Type B pancreatic cell (in vitro differentiated cells): ENCODE measurements at places on chromosomes 12 and 14. TPM values are rescaled to one million over a fixed set of nuclear protein-coding genes. Genes with fewer than 3 reads are reported as not detected.

Gene CPSF2
- total RNA-seq: 67.8 and 81.2 TPM in 2 replicates

Gene DNAL1
- total RNA-seq: 7.1 and 20.3 TPM in 2 replicates

Gene RPGRIP1
- 0.19 and 0.63 TPM in 2 replicates for total RNA-seq

DNA sequence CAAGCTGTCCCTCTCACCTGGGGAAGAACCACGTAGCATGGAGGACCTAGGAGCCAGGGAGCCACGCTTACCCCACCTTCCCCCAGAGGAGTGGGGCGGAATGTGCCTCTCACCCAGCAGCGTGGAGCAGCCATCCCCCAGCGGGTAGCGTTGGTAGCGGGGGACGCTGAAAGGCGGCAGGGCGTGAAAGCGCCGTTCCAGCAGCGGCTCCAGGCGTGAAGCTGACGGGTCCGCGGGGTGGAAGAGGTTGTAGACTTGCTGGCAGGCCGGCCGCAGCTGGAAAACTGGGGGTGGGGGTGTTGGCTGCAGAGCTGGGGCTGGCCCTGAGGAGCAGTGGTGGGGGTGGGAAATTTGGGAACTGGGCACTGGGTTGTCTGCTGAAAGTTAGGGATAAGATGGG is 11.9 kb downstream of the ARL6IP4 start:
- no peak overlapping the region for H3K27ac ChIP-seq
- H3K4me3 ChIP-seq: no peak overlapping the region
- H3K4me1 ChIP-seq: no peaks in the 10 kb centered on the region
- no peaks in the 10 kb centered on the region for H3K27me3 ChIP-seq
- DNase-seq: no peak

Gene RNASE7
- 0.55 TPM in 1 of 2 replicates, not detected in the other for total RNA-seq

DNA sequence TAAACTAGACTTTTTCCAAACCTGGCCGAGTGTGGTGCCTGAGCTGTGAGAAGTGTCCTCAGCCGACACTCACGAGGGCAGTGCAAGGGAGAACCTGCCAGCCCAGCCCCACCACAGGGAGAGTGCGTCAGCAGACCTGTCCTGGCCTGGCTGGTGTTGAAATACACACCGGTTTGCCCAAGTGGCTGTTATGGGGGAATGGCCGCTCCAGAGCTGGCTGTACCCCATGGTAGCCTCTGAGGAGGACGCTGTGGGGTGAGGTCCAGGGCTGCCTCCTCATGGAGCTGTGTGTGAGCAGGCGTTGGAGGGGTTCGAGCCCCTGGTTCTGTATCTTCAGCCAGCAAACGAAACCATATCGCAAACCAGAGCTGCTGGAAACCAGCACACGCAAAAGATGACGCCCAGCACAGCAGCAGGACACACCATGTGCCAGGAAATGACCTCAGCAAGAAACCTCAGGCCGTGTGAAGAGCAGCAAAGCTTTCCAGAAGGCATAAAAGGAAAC is 9.4 kb downstream of the ANKRD9 start:
- no peak for DNase-seq
- no peaks in the 10 kb centered on the region for H3K36me3 ChIP-seq
- H3K27me3 ChIP-seq: no peaks in the 10 kb centered on the region
- H3K4me1 ChIP-seq: no peaks in the 10 kb centered on the region
- H3K4me3 ChIP-seq: no peak overlapping the region
